ENCODE measurements at places on chromosomes 5 and 9. TPM values are rescaled to one million over a fixed set of nuclear protein-coding genes. Genes with fewer than 3 reads are reported as not detected.

The SEC16A gene
- 46.0 TPM for polyA plus RNA-seq

GRCh38 chr9:92097997-92098482, 17.2 kb downstream of the SPTLC1 start:
- H3K4me3 ChIP-seq = peak overlapping the region; percentile 86
- no peaks in the 10 kb centered on the region for H3K27me3 ChIP-seq
- H3K36me3 ChIP-seq = peaks cover 4% of the 10 kb centered on the region
- peaks cover 69% of the 10 kb centered on the region for H3K4me1 ChIP-seq
- DNase-seq = peak; percentile 22
- peak overlapping the region; percentile 48 for H3K27ac ChIP-seq

DNA sequence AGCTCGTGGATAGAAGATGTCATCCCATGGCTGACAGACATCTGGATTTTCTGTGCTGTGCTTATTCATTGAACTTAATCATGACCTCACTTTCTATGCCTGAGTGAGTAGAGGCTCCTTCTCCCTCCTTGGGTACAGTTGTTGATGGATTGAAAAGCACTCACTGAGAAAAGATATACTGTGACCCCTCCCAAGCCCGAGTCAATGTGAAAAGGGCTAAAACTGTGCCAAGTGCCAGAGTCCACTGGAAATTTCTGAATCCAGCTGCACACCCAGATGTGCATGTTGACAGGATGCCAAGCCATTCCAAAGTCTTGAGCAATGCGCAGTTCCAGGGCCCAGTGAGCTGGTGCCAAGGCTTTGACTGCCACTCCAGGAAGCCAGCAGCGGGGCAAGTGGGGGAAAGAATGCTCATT, 473.0 kb downstream of the NTRK2 start:
- no peaks in the 10 kb centered on the region for H3K36me3 ChIP-seq
- no peak for DNase-seq
- H3K27ac ChIP-seq = no peak overlapping the region
- H3K4me1 ChIP-seq = no peaks in the 10 kb centered on the region

GRCh38 chr9:107175816-107176435, 107.2 kb upstream of the RAD23B start:
- H3K27ac ChIP-seq = peak overlapping the region; percentile 89
- no peaks in the 10 kb centered on the region for H3K27me3 ChIP-seq
- no peaks in the 10 kb centered on the region for H3K36me3 ChIP-seq
- peaks cover 40% of the 10 kb centered on the region for H3K4me1 ChIP-seq
- DNase-seq = no peak
- no peak overlapping the region for H3K4me3 ChIP-seq

- no peak overlapping the region for H3K4me3 ChIP-seq
- no peak overlapping the region for H3K27ac ChIP-seq
- H3K36me3 ChIP-seq = no peaks in the 10 kb centered on the region
- no peaks in the 10 kb centered on the region for H3K27me3 ChIP-seq
These were observed 93.7 kb upstream of the DAB2 start for GRCh38 chr5:39518516-39518915.

The PITX1 gene
- polyA plus RNA-seq = not detected

- no peaks in the 10 kb centered on the region for H3K4me1 ChIP-seq
- H3K27ac ChIP-seq = no peak overlapping the region
- no peaks in the 10 kb centered on the region for H3K27me3 ChIP-seq
These were observed 8.8 kb downstream of the RGS7BP start for GRCh38 chr5:64514612-64515011.

DNA sequence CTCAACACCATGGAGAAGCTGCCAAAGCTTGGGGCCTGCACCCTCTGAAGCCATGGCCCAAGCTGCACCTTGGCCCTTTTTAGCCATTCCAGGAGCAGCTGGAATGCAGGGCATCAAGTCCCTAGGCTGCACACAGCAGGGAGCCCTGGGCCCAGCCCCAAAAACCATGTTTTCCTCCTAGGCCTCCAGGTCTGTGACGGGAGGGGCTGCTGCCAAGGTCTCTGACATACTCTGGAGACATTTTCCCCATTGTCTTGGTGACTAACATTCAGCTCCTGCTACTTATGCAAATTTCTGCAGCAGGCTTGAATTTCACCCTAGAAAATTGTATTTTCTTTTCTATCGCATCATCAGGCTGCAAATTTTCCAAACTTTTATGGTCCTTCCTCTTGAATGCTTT, 64.6 kb downstream of the ELOVL7 start:
- H3K4me1 ChIP-seq = no peaks in the 10 kb centered on the region
- no peak for DNase-seq
- peaks cover 4% of the 10 kb centered on the region for H3K27me3 ChIP-seq
- no peak overlapping the region for H3K4me3 ChIP-seq
- H3K36me3 ChIP-seq = no peaks in the 10 kb centered on the region
